ENCODE measurements at places on chromosomes 4 and X.

DNA sequence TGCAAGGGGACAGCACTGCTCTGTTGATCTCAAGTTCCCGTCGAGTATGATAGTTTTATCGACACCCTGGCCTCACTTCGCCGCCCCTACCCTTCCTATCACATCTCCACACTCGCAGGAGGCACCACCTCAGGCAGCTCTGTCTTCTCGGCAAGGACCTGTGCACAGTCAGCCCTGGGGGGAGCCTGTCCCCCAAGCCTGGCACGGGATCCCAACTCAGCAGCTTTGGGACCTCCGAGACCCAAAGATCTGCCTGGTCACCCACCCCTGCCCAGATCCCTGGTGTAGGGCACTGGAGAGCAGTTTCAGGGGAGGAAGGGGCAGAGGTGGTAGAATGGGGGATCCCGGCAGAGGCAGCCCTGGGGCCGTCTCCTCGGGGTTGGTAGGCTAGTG, 18.0 kb upstream of the UBA1 start:
- DNase-seq: no peak

DNA sequence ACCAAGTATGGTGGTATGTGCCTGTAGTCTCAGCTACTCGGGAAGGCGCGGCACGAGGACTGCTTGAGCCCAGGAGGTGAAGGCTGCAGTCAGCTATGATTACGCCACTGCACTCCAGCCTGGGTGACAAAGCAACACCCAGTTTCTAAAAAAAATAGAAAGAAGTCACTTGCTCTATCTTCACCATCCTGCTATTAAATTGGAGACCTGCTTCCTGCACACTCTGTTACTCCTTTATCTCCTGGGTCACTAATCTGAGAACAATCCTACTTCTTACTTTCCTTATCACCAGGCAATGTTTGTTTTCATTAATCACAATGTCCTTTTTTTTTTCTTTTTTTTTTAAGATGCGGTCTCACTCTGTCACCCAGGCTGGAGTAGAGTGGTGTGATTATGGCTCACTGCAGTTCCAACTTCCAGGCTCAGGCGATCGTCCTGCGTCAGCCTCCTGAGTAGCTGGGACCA, 16.2 kb downstream of the PRKX start:
- no peak for DNase-seq

DNA sequence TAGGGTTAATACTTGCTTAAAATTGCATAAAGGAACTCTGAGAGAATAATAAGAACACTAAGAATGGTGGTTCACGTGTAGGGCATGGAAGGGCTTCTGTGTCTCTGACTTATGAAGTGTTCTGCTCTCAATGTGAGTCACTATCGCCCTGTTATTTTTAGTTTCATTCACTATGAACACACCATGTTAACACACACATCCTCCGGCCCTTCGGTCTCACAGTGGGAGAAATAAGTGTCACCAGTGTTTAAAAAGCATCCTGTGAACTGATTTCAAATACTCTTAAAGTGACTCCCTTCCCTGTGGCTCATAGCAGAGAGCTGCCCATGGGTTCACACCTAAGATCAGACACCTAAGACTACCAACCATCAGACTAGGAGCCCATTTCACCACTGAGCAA, 33.8 kb upstream of the FGFBP2 start:
- no peak for DNase-seq

DNA sequence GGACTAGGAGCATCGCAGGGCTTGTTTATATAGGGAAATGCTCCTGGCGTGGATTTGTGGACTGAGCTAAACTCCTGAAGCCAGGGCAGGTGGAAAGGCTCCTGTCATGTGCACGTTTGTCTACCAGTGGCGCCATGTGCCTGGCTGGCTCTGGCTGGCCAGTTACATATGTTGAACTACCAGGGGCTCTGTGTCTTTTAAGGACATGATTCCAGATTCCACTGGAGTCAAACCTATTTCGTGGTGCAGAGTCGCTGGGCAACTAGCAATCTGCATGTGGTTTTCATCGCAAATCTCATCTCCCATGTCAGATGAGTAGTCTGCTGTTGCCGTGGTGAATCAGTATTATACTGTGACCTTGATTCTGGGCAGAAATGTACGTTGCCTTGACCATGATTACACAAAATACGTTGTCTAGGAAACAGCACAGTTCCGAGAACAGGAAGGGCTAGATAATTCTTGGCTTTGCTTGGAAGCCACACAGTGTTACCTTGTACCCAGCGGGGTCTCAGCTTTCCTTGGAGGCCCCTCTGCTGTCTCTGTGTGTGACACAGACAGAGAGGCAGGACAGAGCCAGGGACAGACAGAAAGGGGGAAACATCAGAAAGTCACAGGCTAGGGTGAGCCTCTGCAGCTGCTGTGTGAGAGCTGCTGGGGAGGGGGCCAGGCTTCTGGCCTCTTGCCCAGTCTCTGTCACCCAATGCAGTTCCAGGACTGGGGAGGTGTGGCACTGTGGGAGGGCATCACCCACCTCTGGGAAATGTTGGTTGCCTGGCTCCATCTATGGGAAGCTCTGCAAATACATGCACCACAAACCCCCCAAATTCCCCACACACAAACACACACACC, 19.2 kb downstream of the PNMA6E start:
- peak; percentile 55 for DNase-seq

- DNase-seq: no peak
Observed at GRCh38 chr4:113071805-113072204, 22.4 kb downstream of the ANK2 start.
